WERI-Rb-1 (cell line): ENCODE measurements at places on chromosomes 5 and 9.

DNA sequence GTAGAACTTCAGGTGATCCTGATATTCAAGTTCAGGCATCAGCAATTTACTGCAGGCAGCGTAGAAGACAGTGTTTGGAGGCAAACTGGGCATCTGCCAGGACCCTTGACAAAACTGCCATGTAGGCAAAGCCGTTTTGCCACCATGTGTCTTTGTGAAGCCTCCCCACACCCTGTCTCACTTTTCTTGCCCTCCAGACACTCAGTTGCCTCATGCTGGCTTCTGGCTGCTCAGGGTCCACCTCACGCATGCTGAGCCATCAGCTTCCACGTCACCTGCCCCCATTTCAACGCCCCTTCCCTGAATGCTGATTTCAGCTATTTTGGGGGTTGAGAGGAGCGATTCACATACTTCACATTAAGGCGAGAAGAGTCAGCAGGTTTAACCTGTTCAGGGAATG is 165.2 kb upstream of the KLF9 start:
- DNase-seq = no peak

GRCh38 chr5:149247726-149248125 is 23.9 kb upstream of the AFAP1L1 start:
- no peak for DNase-seq

DNA sequence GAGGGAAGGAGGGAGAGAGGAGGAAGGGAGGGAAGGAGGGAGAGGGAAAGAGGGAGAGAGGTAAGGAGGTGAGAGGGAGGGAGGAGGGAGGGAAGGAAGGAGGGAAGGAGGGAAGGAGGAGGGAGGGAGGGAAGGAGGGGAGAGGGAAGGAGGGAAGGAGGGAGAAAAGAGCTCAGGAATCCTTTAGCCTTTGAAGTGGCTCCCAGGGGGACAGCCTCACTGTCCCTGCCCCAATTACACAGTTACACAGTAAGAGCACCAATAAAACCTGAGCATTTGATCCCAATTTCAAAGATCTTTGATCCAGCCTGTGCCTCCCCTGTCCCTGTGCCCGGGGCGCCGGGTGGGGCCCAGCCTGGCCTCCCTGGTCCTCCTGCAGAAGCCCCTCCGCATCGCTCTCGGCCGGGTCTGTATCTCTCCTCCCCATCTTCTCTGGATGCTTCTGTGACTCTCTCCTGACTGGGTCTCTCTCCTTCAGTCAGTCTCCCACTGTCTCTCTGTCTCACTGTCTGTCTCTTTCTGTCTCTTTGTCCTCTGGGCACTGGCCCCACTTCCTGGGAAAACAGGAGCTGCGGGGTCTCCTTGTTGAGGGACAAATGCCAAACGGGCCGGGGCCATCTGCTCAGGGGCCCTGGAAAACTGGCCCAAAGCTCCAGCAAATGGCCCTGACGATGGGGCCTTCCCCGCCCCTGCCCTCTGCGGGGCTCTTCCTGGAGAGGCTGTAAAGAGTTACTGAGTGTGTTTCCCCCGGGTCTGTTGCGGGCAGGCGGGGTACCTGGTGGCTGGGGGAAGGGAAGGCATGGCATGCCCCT is 54.2 kb upstream of the EGFL7 start:
- no peak for DNase-seq

GRCh38 chr9:88820055-88820454 is 171.2 kb upstream of the S1PR3 start:
- DNase-seq = no peak

GRCh38 chr9:133234577-133235322 is 25.7 kb upstream of the OBP2B start:
- DNase-seq = no peak

GRCh38 chr5:119088438-119088837 is 17.6 kb downstream of the DMXL1 start:
- DNase-seq = no peak

GRCh38 chr9:72843520-72844439 is 109.1 kb downstream of the ALDH1A1 start:
- no peak for DNase-seq

DNA sequence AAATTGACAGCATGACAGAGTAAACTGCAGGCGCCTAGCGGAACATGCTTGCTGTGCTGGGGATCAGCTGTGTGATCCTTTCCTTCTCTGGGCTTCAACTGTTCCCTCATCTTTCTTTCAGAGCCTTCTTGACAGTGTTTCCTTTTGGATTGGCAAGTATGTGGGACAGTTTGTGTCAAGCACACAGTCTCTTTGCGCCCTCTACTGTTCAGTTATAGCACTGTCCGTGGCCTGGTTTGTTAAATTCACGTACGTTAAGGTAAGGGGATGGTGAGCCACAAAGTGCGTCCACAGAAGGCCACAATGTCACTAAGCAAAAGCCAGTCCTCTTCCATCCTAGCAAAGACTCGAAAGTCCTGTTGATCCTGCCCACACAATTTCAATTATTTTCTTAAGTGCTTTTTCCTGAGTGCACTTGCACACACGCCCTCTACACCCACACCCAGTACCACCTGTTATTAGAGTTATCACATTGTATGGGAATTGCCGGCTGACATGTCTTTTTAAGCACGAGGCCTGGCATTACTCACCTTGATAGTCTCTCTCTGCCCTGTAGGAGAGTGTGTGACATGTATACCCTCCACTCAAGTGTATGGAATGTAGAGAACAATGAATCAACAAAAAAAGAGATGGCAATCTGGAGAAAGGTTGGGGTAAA is 22.5 kb upstream of the PTPN3 start:
- DNase-seq = peak; percentile 81

GRCh38 chr9:31032206-31032605 is 1352.2 kb upstream of the ACO1 start:
- no peak for DNase-seq

DNA sequence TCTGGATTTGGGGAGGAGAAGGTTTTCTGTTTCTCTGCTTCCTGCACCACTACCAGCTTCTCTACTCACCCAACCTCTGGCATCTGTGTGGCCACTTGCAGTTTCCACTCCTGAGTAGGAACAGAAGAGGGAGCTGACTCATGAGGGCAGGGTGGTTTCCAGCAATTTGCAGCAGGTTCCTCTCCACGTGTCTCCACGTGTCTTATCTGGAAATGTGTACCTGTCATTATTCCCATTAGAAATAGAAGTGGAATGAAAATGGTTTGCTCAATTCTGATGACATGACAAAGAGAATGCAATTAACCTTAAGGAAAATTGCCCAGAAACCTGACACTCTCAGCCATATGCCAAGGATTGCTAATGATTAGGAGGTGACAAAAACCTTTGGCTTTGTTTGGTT is 33.0 kb downstream of the EGFLAM start:
- DNase-seq = no peak

GRCh38 chr5:14669975-14670374 is 5.5 kb downstream of the OTULIN start:
- no peak for DNase-seq

GRCh38 chr9:95429096-95429495 is 87.7 kb downstream of the PTCH1 start:
- no peak for DNase-seq

DNA sequence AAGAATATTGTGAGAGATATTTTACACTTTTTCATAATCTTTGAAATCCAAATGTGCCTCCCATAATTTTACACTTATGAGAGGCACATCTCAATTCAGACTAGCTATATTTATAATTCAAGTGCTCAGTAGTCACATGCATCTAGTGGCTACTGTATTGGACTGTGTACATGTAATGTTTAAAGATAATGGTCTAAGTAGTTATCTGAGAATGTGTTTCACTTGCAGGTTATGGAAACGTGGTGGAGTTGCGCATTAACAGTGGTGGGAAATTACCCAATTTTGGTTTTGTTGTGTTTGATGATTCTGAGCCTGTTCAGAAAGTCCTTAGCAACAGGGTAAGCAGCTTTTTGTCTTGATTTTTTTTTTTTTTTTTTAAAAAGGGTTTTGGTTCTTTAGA is 28.8 kb downstream of the G3BP1 start:
- no peak for DNase-seq

- DNase-seq = no peak
Measured at GRCh38 chr9:15468145-15468544, 42.6 kb downstream of the PSIP1 start.

DNA sequence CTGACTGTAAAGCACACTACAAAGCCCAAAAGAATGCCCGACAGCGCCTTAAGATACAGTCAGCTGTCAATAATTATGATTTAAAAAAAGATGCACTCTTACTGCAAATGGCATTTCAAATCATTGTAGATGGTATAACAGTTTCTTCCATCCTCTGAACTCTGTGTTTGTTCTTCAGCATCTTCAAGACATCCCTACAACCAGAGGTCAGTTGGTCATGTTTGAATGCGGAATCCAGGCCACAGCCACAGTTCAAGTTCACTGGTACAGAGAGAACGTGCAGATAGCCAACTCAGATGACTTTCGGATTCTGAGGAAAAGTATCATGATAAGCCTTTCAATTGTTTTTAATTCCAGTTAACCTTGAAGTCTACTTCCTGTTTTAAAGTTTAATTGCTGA is 8.7 kb upstream of the MYOT start:
- no peak for DNase-seq

GRCh38 chr5:134175921-134176510 is 734 bp downstream of the SKP1 start:
- no peak for DNase-seq

- no peak for DNase-seq
Measured at GRCh38 chr5:79736528-79737514, 47.2 kb downstream of the CMYA5 start.

DNA sequence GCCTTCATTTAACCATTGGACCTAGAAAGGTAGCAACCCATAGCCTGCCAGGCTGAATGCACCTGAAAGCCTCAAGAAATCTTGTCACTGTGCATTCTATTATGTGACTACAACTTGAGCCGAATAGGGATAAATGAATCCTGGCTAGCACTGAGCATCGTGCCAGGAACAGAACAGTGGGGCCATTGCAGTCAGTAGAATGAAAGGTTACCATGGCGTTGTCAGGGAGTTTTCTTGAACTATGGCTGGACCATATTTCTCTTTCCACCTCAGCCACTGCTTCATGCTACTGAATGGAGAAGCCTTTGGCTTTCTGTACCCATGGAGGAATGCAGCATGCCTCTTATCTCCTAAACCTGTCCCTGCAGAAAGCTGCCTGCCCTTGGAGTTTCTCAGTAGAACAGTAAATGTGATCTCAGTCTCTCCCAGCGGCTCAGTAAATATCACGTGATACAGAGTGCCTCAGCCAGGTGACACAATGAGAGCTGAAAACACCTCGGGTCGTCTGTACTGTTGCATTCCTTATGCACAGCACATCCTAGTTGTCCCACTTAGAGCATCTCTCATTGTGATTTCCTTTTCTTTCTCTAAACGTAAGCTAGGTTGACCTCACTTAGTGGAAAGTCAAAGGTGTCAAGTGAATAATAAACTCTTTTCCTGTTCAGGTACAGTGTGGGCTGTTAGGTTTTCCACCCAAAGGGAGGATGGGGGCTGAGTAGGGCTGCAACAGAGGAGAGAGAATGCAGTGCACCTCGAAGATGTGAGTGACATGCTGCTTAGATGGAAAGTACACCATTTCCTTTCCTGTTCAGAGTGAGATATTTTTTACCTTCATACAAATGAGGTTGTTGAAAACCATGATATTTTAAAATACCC is 115.3 kb downstream of the MACIR start:
- no peak for DNase-seq

DNA sequence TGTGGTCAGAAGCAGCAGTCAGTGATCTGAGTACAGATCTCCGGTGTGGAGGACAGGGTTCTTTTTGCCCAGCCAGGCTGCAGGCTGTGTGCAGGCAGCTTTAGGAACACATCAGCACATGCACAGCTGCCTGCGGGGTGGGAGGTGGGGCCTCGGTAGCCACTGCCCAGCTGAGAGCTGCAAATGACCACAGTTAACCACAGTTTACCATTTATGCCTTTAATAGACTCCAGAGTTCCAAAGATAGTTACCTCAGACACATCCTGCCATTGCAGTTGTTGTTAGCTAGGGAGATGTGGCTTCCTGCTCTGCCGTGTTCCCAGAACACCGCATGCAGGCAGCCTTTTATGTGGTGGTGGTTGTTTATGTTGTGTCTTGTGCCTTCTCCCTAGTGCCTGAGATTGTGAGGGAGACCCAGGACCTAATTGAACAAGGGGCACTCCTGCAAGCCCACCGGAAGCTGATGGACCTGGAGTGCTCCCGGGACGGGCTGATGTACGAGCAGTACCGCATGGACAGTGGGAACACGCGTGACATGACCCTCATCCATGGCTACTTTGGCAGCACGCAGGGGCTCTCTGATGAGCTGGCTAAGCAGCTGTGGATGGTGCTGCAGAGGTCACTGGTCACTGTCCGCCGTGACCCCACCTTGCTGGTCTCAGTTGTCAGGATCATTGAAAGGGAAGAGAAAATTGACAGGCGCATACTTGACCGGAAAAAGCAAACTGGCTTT is 10.2 kb downstream of the EXOC3 start:
- peak; percentile 3 for DNase-seq

GRCh38 chr5:146813346-146814157 is 65.0 kb downstream of the PPP2R2B start:
- DNase-seq = no peak

GRCh38 chr9:136521537-136521936 is 24.3 kb downstream of the NOTCH1 start:
- no peak for DNase-seq

DNA sequence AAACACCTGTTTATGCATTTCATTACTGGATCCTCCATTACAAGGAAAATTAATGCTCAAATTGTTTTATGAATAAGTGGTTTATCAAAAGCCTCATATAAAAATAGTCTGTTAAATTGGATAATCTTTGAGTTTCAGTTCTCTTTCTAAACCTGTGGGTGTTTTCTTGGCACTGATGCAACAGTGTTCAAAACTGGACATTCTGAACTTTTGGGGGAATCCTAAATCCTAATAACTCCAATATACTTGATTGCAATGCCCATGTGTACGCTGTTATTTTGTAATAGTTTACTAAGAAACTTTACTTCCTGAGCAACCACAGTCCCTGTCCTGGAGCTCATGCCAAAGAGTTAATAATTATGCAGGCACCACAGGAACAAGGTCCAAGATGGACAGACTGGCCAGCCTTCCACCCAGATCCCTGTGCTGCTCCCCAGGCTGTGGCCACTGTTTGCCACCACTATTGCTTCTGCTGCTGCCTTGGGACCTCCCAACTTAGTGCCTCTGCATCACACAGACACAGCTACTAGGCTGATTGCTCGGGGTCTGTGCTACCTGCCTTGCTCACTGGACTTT is 14.0 kb downstream of the IRGM start:
- no peak for DNase-seq
